Choroid plexus epithelial cell (primary cell): ENCODE measurements at places on chromosomes 3 and 15.
A peak's percentile ranks its signal among the peaks of the same experiment; 100 is the strongest.

DNA sequence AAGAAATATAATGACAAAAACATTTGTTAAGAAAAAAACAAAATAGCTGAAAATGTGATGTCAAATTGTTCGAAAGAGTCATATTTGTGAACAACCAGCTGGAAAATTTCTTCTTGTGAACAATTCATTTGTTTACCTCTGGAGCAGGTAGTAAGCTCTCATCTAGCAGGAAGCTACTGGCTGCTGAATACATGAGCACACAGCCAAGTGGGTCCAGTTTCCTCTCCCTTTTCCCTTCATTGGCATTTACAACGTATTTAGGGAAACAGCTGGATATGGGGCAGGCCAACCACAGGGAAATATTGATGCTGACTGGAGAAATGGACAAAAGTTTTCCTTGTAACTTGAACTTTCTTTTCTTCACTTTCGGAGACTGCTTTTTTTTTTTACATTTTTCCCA lies 1354.7 kb upstream of the EPHA6 start:
- DNase-seq = no peak

- no peak for DNase-seq
These were observed 28.0 kb upstream of the PTX3 start for GRCh38 chr3:157408499-157409149.

GRCh38 chr15:68797191-68797590 lies 23.5 kb downstream of the ANP32A start:
- DNase-seq = no peak

GRCh38 chr3:46573701-46574100 lies 7.6 kb upstream of the LRRC2 start:
- DNase-seq = no peak

GRCh38 chr3:95044101-95044500 lies 981.2 kb downstream of the NSUN3 start:
- no peak for DNase-seq

GRCh38 chr3:16304061-16305010 lies 39.3 kb downstream of the OXNAD1 start:
- no peak for DNase-seq

DNA sequence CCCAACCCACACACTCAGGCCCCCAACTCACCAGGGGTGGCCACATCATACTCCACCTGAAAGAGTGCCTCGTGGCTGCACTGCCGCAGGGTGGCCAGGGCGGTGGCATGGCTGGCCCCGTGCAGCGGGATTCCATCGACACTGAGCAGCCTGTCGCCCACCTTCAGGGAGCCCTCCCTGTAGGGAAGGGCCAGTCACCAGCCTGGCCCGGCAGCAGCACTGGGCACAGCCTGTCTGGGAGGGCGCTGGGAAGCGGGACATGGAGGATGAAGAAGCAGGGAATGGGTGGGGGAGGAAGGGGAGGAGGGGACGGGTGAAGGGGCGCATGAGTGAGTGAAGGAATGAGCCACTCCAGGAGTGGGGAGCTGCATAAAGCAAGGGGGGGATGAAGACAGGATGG lies 18.5 kb downstream of the GRIP2 start:
- no peak for DNase-seq

GRCh38 chr3:116630494-116630893 lies 79.1 kb upstream of the TUSC7 start:
- DNase-seq = no peak

- no peak for DNase-seq
These were observed 484 bp downstream of the CNTN4 start for GRCh38 chr3:2099028-2099671.

DNA sequence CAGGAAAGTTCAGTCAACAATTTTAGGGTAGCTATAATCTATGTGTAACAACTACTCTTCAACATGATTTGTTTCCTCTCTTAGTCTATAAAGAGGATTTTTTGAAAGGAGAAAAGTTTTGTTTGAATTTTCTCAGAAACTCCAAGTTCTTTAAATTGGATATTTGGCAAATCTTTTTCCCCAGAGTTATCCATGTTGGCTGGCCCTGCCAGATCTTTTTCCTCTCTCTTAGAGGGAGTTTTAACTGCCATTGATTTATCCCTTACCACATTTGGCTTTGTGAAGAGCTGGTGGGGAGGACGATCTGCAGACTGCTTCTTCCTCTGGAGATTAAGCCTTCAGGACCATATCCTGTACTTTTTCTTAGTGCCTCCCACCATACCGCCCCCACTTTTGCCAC lies 64.9 kb upstream of the ROPN1 start:
- DNase-seq = no peak

- no peak for DNase-seq
These were observed 31.8 kb upstream of the ANP32A start for GRCh38 chr15:68852461-68852860.

DNA sequence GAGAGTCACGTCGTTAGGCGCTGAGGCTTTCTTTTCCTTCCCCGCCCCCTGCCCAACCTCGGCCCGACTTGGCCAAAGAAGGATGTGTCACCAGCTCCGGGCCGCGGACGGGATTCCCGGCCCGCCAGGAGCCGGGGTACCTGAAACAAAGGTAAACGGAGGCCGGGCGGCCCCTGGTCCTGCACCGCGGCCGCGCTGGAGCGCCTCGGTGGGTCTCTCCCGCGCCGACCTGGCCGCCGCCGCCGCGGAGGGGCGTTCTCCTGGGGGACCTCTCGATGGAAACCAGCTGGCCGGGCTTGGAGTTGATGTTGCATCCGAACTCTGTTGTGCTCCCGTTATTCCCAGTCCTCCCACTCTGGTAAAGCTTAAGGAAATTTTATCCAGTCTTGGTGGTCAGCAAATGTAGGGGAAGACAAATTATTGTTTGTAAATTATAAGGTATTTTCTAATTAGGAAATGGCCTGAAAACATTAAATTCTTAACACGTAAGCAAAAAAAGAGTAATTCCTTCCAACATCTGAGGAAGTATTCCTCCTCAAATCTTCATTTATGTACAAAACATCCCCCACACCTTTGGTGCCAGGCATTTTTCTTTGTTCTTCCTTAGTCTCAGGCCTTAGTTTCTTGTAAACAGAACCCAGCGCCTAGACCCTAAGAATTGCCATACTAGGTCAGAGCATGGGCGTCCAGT lies 888 bp downstream of the PPP2R3A start:
- peak; percentile 21 for DNase-seq

DNA sequence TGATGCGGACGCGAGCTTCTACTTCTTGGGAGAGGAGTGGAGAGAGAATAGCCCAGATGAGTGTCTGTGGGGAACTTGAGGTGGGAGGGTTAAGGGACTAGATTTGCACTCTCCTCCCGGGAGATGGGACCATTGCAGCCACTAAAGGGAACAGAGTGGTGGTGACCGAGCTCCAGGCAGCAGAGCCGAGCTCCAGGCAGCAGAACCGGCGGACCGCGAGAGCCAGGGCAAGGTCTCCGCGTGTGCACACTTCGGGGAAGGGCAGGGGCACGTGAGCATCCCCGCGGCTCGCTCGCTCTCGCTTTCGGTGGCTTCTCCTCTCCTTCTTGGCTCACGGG lies 1.1 kb downstream of the IGDCC3 start:
- DNase-seq = peak; percentile 27

- no peak for DNase-seq
These were observed 88.1 kb downstream of the ADAMTS17 start for GRCh38 chr15:100253640-100254039.

GRCh38 chr15:81101894-81102815 lies 31.9 kb upstream of the CFAP161 start:
- no peak for DNase-seq

DNA sequence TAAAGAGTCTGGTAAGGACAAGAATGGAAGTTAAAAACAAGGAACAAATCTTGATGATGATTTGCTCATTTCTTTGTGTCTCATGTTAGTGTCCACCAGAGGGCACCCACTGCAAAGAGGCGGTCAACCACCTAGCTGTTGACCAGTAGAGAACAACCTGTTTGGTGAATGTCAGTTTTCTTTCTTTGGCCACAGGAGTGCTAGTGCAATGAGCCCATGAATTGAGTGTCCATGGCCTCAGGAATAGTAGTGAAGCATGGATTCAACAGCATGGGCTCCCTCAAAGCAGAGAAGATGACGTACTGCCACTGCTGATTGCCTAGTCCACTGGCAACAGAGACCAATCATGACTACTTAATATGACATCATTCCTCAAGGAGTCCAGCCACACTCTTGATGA lies 10.7 kb upstream of the CNTN6 start:
- peak; percentile 71 for DNase-seq

GRCh38 chr15:95875121-95875643 lies 455.3 kb upstream of the NR2F2 start:
- peak; percentile 85 for DNase-seq

GRCh38 chr3:156976933-156977332 lies 150.8 kb downstream of the LEKR1 start:
- no peak for DNase-seq

DNA sequence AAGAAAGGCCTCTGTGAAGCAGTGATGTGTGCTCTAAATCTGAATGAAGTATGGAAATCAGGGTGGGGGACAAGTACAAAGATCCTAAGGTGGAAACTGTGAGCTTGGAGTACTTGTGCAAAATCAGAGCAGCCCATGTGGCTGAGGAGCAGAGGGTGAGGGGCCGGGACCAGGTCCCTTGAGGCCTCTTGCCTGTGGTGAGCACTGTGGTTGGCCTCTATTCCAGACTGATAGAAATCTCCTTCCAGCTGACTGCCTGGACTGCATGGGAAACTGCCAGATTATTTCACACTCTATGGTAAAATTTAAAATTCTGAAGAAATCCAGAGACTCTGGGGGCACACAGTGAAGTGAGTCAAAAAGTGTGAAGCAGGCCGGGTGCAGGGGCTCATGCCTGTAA lies 81.4 kb downstream of the TM4SF4 start:
- peak; percentile 69 for DNase-seq

DNA sequence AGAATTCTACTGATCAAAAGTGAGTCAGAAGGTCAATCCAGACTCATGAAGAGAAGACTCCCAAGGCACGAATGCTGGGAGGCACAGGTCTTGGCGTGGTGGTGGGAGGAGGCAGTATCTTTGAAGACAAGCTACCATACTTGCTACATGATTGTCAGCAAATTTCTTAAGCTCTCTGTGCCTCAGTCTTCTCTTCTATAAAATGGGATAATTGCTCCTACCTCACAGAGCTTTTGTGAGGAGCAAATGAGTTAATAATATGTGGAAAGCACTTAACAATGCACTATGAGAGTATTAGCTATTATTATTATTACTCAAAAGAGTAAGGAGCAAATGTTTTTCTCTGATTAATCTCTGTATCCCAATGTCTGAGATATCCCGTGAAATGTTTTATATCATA lies 36.2 kb downstream of the EHD4 start:
- DNase-seq = no peak

DNA sequence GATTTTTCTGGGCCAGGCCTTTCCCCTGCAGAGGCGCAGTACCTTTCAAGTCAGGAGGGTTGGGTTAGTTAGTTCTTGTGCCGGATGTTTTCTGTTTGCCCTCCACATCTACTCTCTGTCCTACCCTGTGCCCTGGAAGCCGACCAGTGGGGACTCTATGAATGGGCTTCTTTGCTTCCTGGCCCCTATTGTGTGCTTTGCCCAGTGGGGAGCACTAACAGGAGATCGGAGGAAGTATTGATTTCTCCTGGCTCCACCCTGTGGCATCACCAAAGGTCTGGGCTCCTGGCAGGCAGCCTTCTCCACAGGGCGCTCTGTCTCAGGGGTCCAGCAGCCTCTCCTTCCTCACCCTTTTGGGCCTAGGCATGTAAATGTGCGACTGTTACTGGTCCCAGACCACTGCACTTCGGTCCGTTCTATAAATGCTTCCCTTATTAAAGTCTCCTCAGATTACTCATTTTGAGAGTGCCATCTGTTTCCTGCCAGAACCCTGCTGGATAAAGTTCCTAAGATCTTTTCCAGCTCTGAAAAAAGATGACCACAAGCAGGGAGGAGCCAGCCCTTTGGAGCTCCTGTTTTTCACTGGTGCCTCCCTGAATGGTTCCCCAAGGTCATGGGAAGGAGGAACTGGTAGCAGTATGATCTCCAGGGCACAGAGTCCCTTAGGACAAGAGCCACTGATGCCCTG lies 44.5 kb downstream of the CTDSPL start:
- DNase-seq = peak; percentile 54

DNA sequence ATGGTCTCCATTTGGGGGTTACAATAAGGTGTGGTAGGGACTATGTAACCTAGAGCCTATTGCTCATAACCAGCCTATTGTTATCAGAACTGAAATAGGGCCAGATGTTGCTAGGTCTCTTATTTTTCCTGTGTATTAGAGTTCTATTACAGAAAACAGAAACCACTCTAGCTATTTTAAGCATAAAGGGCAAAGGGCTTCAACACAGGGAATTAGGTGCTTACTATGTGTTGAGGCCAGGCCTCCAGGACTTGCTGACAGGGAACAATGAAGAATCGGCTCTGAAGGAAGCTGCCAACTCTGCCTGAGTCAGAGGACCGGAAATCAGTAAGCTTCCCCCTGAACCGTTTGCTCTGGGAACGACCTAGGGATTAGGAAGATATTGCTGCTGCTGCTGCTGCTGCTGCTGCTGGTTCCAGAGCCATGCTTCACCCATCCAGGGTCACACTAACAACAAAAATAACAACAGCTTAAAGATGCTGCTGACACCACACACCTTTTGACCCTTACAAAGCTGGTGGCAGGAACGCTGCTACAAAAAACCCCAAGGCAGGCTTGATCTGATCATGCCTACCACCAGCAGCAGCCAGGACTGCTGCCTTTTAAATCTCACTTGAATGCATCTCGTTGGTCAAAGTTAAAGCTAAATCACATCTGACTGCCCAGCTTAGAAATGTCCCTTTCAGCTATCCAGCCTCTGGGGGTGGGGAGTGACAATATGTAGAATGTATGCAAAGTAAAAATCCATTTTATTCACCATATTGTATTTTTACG lies 276.9 kb upstream of the IL12A start:
- peak; percentile 96 for DNase-seq

DNA sequence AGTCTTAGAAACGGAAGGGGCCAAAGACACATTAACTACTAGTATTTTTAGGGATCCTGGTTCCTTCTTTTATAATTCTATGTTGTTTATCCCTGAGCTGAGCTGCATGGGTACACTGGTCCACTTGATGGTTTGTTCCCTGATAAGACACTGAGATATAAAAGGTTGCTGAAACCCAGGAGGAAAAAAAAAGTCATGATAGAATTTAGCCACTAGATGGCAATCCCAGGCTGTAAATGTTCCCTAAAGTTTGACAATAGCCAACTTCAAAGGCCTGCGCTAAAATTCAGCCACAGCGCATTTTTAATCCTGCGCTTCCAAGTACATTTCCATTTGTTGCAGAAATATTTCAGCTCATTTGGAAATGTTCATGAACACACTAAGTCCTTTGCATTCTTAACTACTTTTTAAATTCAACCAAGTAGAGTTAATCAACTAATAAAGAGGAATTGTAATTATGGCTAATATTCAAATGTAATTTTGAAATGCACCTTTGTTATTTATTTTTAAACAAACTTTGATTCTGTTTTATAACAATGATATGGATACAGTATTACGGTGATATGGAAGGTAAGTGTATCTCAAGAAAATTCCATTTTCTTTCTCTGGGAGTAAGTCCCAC lies 249.3 kb upstream of the FEZF2 start:
- peak; percentile 82 for DNase-seq

- no peak for DNase-seq
These were observed 1069.1 kb upstream of the ALCAM start for GRCh38 chr3:104297617-104298016.

GRCh38 chr15:69194854-69195253 lies 34.4 kb downstream of the GLCE start:
- DNase-seq = peak; percentile 46

GRCh38 chr3:194278186-194278845 lies 72.8 kb downstream of the CPN2 start:
- DNase-seq = no peak
